Muscle of arm (tissue), 14 donors: ENCODE measurements at places on chromosomes 13 and 19. TPM values are rescaled to one million over a fixed set of nuclear protein-coding genes. Genes with fewer than 3 reads are reported as not detected.

The HSD17B14 gene
- polyA plus RNA-seq, result not detected

The COL5A3 gene
- polyA plus RNA-seq, result 56.9 TPM

The GJB2 gene
- polyA plus RNA-seq, result 0.58 TPM

The KDELR1 gene
- 112 TPM for polyA plus RNA-seq

The URAD gene
- not detected for polyA plus RNA-seq

GRCh38 chr13:111153977-111154332 is 38.8 kb downstream of the ARHGEF7 start:
- DNase-seq, result peak; percentile 21

- DNase-seq, result no peak
Observed at GRCh38 chr19:3293560-3293959, 69.1 kb downstream of the CELF5 start.

- no peak for DNase-seq
Observed at GRCh38 chr19:39515551-39516191, 732 bp downstream of the SELENOV start.

GRCh38 chr13:52463526-52463925 is 8.2 kb downstream of the CKAP2 start:
- no peak for DNase-seq

DNA sequence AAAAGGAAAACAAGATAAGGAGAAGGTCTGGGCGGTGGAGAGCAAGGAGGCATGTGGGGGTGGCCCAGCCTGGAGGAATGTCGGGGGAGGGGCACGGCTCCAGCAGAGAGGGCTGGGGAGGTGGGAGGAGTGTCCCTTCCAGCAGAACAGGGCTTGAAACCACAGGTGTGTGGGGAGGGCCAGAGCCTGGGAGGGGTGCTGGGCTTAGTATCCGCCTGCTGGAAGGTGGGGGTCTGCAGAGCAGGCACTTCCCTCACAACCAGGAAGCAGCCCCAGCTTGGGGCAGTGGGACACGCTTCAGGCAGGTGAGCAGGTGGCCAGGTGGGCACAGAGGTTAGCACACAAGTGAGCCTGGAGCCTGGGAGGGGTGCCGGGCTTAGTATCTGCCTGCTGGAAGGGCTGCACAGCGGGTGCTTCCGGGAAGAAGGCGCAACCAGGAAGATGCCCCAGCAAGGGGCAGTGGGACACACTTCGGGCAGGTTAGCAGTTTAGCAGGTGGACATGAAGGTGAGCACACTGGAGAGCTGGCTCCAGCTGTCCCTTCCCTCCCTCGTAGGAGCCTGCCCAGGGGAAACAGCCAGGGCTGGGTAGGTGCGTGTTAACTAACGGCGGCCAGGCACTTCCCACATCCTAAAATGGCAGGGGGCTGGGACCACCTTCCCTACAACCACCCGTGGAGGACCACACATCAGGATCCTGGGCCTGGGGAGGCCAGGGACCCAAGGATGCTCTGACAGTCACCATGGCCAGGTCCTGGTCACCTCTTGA is 3.0 kb downstream of the GAS6 start:
- no peak for DNase-seq

DNA sequence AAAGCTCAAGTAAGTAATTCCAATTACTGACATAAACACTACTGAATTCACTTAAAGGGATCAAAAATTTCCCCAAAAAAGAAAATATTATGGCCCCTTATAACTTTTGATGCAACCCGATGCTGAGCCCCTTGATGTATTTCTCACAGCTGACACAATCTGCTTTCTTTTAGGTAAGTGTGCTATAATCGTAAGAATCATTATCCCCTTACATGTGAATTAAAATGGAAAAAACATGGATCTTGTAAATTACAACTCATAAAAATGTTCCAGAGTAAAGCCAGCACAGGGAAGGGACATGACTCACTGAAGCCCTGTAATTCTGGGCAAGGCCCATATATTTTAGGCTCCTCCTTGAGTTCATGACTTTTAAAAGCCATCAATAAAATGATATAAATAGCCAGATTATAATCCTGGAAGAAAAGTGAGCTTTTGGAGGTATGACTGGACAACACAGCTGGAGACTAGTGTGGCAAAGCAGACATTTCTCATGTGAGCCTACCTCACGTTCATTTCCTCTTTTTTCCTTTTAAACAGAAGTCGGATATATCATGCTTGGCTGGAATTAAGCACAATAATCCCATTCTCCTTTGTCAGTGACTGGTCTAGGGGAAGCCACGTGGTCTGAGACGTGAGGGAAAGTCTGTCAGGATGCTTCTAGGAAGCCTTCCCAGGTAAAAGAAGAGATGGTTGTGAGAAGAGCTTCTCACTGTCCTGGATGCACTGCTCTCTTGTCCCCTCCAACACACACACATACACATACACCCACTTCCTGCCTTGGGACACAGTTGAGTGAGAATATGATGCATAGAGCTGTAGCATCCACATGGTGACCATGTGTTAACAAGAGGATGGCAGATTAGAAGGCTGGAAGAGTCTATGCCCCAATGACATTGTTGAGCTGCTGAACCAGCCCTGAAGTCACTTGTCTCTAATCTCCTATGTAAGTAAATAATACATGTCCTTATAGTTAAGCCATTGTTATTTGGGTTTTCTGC is 165.4 kb downstream of the RGCC start:
- no peak for DNase-seq

DNA sequence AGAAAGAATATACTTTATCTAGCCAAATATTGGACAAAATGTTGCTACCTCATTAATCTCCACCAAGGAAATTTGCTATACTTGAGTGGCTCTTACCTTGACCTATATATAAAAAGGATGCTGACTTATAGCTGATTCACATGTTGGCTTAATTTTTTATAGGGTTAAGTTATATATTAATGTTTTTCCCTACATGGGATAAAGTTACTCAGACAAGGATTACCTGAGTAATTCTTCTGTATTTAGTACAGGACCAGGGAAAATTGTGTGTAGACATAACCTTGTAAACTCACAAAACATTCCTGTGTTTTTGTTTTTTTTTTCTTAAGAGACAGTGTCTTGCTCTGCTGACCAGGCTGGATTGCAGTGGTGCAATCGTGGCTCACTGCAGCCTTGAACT is 30.6 kb upstream of the SOHLH2 start:
- no peak for DNase-seq

DNA sequence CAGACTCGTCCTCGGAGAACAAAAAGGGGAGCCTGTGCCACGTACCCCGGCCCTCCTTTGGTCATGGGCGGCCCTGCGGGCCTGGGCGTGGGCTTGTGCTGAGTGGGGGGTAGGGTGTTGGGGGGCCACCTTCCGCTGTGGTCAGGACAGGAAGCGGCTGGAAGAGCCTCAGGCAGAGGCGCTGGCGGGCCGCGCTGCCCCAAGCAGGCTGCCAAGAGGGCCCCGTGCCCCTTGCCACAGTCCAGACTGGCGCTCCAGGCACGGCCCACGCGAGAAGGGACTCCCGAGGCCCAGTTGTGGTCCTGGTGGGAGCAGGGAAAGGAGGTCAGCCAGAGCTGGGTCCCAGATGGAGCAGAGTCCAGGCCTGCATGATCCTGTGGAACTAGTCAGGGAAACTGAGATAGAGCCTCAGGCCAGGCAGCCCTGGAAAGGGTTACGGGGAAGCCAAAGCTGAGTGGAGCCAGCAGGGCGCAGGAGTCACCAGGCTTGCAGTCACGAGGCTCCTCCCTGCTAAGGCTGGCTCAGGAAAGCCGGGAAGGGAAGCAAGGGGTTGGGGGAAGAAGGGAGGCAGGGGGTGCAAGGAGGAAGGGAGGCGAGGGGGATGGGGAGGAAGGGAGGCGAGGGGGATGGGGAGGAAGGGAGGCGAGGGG is 135.0 kb downstream of the CRYL1 start:
- DNase-seq, result no peak

- no peak for DNase-seq
Observed at GRCh38 chr19:11624069-11624463, 26.8 kb downstream of the ZNF627 start.

GRCh38 chr19:43858174-43858573 is 31.1 kb downstream of the ZNF283 start:
- DNase-seq, result no peak

DNA sequence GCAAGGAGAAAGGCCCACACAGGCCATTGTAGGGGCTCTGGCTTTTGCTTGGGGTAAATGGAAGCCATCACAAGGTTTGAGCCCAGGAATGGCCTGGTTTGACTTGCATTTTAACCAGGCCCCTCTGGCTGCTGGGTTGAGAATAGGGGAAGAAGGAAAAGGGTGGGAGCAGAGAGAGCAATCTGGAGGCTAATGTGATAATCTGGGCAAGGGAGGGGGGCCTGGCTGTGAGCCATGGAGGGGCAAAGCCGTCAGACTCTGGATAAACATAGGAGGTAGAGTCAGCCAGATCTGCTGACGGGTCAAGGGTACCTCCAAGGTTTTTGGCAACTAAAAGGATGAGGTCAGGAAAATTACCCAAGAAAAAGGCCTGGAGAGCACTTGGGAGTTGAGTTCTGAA is 41.6 kb downstream of the RFX2 start:
- DNase-seq, result no peak

GRCh38 chr13:20024702-20025101 is 66.2 kb downstream of the ZMYM2 start:
- DNase-seq, result no peak
